ENCODE measurements at places on chromosomes 2 and 18. TPM values are rescaled to one million over a fixed set of nuclear protein-coding genes. Genes with fewer than 3 reads are reported as not detected.

Gene TMEM178A
- total RNA-seq = not detected

Gene HAAO
- 42.7 TPM for total RNA-seq

- no peak overlapping the region for H3K27ac ChIP-seq
- no peak for DNase-seq
- H3K27me3 ChIP-seq = peaks cover 10% of the 10 kb centered on the region
- no peaks in the 10 kb centered on the region for H3K4me1 ChIP-seq
- H3K36me3 ChIP-seq = no peaks in the 10 kb centered on the region
These were observed 36.1 kb upstream of the TWIST2 start for GRCh38 chr2:238811759-238812158.

Gene CCT4
- 437 TPM for total RNA-seq

DNA sequence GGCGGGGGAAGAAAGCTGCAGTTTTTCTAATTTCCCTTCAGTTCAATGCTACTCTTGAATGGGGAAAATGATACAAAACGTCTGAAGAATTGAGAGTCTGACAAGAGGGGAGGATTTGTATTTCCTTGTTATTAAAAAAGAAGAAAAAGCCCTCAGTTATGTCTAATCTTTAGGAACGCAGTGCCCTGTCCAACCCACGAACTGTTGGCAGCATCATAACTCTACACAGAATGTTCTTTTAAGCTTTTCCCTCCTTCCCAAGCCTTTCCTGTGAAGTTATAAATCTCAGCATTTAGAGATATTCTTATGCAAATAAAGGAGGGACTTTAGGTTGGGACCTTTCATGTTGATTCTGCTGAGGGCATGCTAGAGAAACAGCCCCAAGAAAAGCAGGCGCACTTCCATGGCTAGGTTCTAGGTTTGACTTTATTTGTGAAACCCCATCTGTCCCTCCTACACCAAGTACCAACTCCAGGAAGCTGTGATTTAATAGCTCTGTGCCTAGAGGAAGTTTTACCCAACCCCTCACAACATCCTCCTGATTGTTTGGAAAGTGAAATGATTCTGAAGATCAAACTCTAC is 288.6 kb downstream of the SETBP1 start:
- no peaks in the 10 kb centered on the region for H3K36me3 ChIP-seq
- H3K4me1 ChIP-seq = no peaks in the 10 kb centered on the region
- no peak overlapping the region for H3K27ac ChIP-seq
- DNase-seq = no peak
- no peaks in the 10 kb centered on the region for H3K27me3 ChIP-seq

DNA sequence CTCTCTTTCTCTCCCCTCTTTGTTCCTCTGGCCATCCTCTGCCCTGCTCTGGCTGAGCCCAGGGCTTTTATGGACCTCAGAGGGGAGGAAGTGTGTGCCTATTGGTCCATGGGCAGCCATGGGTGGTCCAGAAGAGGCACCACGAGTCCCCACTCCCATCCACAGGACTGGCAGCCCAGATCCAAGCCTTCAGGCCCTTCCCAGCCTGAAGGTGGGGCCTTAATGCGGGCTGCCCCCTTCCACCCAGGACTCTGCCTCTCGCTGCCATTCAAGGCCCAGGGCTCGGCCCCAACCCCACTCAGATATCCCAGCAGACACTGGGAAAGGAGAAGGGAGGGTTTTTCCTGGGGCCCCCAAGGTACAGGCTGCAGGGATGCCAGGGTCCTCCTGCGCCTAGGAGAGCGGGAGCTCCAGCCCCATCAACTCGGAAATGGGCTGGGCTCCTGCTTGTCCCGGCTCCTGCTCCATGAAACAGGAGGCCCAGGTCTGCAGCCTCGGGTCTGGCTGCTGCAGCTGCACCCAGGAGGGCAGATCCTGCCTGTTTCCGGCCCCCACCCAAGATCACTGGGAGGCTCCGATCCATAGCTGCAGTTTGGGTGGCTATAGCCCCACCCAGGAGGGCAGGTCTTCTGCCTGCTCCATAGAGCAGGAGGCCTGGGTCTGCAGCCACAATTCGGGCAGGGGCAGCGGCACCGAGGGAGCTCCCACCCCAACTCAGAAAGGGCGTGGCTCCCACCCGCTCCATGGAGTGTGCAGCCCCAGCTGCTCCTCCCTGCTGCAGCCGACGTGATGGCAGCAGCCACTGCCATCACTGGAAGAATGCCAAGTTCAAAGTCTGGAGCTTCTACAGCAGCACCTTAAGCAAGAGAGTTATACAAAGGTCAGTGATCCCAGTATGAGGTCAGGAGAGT is 116.6 kb upstream of the RBBP8 start:
- H3K27me3 ChIP-seq = no peaks in the 10 kb centered on the region
- no peaks in the 10 kb centered on the region for H3K36me3 ChIP-seq
- H3K4me1 ChIP-seq = peaks cover 10% of the 10 kb centered on the region
- no peak overlapping the region for H3K27ac ChIP-seq

DNA sequence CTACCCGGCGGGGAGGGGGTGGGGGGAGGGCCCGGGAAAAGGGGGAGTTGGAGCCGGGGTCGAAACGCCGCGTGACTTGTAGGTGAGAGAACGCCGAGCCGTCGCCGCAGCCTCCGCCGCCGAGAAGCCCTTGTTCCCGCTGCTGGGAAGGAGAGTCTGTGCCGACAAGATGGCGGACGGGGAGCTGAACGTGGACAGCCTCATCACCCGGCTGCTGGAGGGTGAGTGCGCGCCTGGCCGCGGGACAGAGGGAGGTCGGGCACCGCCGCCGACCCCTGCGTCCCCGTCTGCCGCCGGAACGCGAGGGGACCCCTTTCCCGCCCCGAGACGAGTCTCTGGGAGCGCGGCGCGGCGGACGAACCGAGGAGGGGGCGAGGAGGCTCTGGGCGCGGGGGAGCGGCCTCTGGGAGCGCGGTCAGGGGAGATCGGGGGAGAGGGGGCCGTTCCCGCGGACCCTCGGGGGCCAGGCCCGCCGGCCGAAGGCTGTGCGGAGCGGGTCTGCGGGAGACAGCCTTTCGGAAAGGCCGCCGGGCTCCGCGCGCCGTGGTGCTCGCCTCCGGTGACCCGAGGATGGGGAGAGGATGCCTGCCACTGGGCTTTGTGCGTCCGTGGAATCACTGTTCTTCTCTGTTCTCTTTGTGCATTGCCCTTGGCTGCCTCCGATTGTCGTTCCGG is 463 bp downstream of the PPP1CB start:
- H3K27ac ChIP-seq = peak overlapping the region; percentile 96
- DNase-seq = no peak
- no peaks in the 10 kb centered on the region for H3K36me3 ChIP-seq
- peak overlapping the region; percentile 95 for H3K4me3 ChIP-seq

Gene MAPK4
- not detected for total RNA-seq

Gene DNAJB2
- total RNA-seq = 18.6 TPM

GRCh38 chr18:5626130-5626880 is 82.5 kb upstream of the EPB41L3 start:
- H3K4me3 ChIP-seq = no peak overlapping the region
- no peak for DNase-seq
- peaks cover 40% of the 10 kb centered on the region for H3K27me3 ChIP-seq
- no peak overlapping the region for H3K27ac ChIP-seq
- H3K4me1 ChIP-seq = peaks cover 14% of the 10 kb centered on the region

DNA sequence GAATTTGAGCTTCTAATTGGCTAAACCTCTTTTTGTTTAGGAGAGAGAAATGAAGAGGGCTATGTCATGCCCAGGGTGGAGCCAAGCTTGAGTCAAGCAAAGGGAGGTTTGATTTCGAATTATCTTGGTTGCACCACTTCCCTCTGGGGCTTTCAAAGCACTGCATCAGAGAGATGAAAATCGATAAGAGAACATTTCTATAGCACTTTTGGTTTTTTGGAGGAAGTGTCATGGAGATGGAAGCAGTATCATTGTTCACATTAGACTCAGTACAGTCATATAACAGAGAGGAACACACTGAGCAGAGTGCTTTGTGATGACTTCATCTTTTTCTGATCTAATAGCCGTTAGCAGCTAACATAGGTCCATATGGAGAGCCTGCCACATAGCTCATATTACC is 120.3 kb upstream of the UXS1 start:
- peaks cover 11% of the 10 kb centered on the region for H3K4me1 ChIP-seq
- H3K27ac ChIP-seq = no peak overlapping the region
- no peaks in the 10 kb centered on the region for H3K27me3 ChIP-seq
- no peak for DNase-seq
- no peak overlapping the region for H3K4me3 ChIP-seq

Gene CFC1
- not detected for total RNA-seq

GRCh38 chr2:187566266-187566665 is 12.0 kb upstream of the TFPI start:
- no peaks in the 10 kb centered on the region for H3K36me3 ChIP-seq
- H3K4me1 ChIP-seq = peaks cover 41% of the 10 kb centered on the region
- peak overlapping the region; percentile 48 for H3K27ac ChIP-seq
- DNase-seq = no peak
- no peak overlapping the region for H3K4me3 ChIP-seq

DNA sequence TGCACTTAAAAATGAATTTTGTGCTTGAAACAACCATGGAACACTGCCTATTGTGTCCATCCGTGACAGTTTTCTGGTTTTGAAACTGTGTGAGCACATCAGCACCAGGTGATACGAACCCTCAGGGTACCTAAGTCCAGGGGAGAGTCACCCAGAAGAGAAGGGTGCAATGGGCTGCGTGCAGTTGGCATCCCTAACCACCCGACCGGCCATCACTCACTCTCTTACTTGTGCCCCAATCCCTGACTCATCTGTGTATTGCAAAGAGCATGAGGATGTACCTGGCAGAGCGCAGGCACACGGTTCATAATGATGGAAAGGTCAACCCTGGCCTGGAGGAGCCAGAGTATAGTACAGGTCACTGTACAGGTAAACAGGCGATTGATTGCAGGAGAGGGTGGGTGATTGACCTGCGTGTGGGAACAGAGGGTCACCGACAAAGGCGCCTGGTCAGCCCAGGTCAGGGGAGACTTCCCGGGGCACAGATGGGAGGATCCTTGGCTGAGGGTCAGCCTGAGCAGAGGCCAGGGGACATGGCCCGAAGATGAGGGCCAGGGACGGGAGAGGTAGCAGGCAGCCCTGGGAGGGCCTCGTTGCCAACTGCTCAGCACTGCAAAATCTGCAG is 160.3 kb downstream of the SEPTIN10 start:
- H3K4me3 ChIP-seq = no peak overlapping the region
- H3K4me1 ChIP-seq = no peaks in the 10 kb centered on the region
- no peak overlapping the region for H3K27ac ChIP-seq
- no peaks in the 10 kb centered on the region for H3K27me3 ChIP-seq

Gene PREPL
- 34.3 TPM for total RNA-seq

Gene ALPP
- not detected for total RNA-seq

DNA sequence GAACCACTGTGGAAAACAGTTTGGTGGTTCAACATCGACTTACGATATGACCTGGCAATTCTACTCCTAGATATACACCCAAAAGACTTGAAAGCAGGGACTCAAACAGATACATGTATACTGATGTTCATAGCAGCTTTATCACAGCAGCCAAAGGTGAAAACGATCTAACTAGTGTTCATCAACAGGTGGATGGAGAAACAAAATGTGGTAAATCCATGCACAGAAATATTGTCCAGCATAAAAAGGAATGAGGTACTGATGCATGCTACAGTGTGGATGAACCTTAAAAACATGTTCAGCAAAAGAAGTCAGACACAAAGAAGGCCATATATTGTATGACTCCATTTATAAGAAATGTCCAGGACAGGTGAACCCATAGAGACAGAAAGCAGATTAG is 36.3 kb downstream of the MRO start:
- DNase-seq = no peak
- no peaks in the 10 kb centered on the region for H3K36me3 ChIP-seq
- peaks cover 1% of the 10 kb centered on the region for H3K27me3 ChIP-seq
- no peaks in the 10 kb centered on the region for H3K4me1 ChIP-seq
- H3K4me3 ChIP-seq = no peak overlapping the region

GRCh38 chr2:205197468-205198139 is 484.7 kb upstream of the NRP2 start:
- DNase-seq = no peak
- H3K36me3 ChIP-seq = no peaks in the 10 kb centered on the region
- no peak overlapping the region for H3K4me3 ChIP-seq
- H3K27ac ChIP-seq = no peak overlapping the region
- no peaks in the 10 kb centered on the region for H3K4me1 ChIP-seq
- no peaks in the 10 kb centered on the region for H3K27me3 ChIP-seq

GRCh38 chr18:62721839-62722795 is 6.8 kb downstream of the PHLPP1 start:
- peak overlapping the region; percentile 86 for H3K4me3 ChIP-seq
- H3K4me1 ChIP-seq = peaks cover 57% of the 10 kb centered on the region
- no peaks in the 10 kb centered on the region for H3K36me3 ChIP-seq
- DNase-seq = no peak
- peak overlapping the region; percentile 6 for H3K27ac ChIP-seq
- no peaks in the 10 kb centered on the region for H3K27me3 ChIP-seq

DNA sequence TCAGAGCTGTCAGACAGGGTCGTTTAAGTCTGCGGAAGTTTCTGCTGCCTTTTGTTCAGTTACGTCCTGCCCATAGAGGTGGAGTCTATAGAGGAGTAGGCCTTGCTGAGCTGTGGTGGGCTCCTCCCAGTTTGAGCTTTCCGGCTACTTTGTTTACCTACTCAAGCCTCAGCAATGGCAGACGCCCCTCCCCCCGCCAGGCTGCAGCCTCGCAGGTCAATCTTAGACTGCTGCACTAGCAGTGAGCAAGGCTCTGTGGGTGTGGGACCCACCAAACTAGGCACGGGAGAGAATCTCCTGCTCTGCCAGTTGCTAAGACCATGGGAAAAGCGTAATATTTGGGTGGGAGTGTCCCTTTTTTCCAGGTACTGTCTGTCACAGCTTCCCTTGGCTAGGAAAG is 86.5 kb downstream of the EFEMP1 start:
- H3K36me3 ChIP-seq = no peaks in the 10 kb centered on the region
- peak; percentile 73 for DNase-seq
- no peak overlapping the region for H3K27ac ChIP-seq
- H3K4me1 ChIP-seq = peaks cover 35% of the 10 kb centered on the region
- H3K4me3 ChIP-seq = peak overlapping the region; percentile 46

Gene PDK1
- total RNA-seq = 12.0 TPM

DNA sequence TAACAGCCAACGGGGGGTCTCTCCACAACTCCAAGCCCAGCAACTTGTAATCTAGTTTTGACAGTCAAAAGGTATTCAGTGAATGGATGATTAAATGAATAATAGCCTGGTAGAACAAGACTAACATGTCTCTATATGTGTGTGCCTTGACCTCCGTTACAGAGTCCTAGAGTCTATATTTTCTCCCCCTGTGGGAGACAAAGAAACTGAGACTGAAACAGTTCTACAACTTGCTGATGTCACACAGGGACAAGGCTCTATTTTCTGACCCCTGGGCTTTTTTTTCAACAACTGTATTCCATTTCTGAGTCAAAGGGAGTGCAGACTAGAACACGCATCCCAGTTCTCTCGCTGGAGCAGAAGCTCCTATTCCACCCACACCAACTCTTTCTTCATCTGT is 223.6 kb upstream of the AGAP1 start:
- no peak for DNase-seq
- H3K4me1 ChIP-seq = peaks cover 25% of the 10 kb centered on the region
- peaks cover 2% of the 10 kb centered on the region for H3K27me3 ChIP-seq
- H3K36me3 ChIP-seq = no peaks in the 10 kb centered on the region
- H3K27ac ChIP-seq = no peak overlapping the region

GRCh38 chr2:237563816-237564215 is 2.6 kb upstream of the PRLH start:
- H3K27ac ChIP-seq = no peak overlapping the region
- no peak for DNase-seq
- peaks cover 55% of the 10 kb centered on the region for H3K27me3 ChIP-seq
- no peaks in the 10 kb centered on the region for H3K36me3 ChIP-seq

GRCh38 chr2:238895891-238896600 is 48.2 kb downstream of the TWIST2 start:
- DNase-seq = peak; percentile 29
- H3K4me3 ChIP-seq = no peak overlapping the region
- no peak overlapping the region for H3K27ac ChIP-seq
- peaks cover 86% of the 10 kb centered on the region for H3K27me3 ChIP-seq
- no peaks in the 10 kb centered on the region for H3K36me3 ChIP-seq
- H3K4me1 ChIP-seq = no peaks in the 10 kb centered on the region

GRCh38 chr18:79260510-79260909 is 135.2 kb upstream of the NFATC1 start:
- no peak overlapping the region for H3K27ac ChIP-seq
- no peak for DNase-seq
- H3K4me1 ChIP-seq = no peaks in the 10 kb centered on the region
- H3K36me3 ChIP-seq = no peaks in the 10 kb centered on the region
